CD4-positive, alpha-beta T cell treated with Interleukin-21 for 1 hour (primary cell): ENCODE measurements at places on chromosomes 13 and 19.

GRCh38 chr13:99681695-99682094 lies 180.4 kb downstream of the TM9SF2 start:
- no peak for DNase-seq

DNA sequence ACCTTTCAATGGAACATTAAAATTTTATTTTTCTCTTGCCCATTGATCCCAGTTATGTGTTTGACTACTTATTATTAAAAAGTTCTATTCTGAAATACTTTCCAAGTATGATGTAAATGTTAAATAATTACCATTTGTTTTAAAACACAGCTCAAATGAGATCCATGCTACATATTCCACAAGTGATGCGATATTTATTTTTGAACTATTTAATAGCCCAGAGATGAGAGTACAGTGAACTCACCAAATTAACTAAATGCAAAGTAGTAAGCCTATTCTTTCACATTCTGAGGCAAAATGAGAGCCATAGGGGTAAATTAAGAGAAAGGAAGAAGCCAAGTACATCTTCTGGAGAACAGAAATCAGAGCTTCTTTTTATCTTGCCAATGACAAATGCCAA lies 1.2 kb upstream of the DCLK1 start:
- DNase-seq = no peak

GRCh38 chr13:65609350-65609749 lies 1620.8 kb downstream of the PCDH9 start:
- DNase-seq = no peak

DNA sequence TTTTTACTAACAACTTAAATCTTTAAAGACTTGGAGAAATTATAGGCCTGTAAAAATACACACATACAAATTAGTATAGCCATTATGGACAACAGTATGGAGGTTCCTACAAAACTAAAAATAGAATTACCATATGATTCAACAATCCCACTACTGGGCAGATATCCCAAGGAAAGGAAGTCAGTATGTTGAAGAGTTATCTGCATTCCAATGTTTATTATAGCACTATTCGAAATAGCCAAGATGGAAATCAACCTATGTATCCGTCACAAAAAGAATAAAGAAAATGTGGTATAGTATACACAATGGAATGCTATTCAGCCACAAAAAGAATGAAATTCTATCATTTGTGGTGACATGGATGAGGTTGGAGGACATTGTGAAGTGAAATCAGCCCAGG lies 37.2 kb downstream of the SLITRK1 start:
- no peak for DNase-seq

- DNase-seq = no peak
Measured at GRCh38 chr13:64397701-64398100, 2832.4 kb downstream of the PCDH9 start.

GRCh38 chr13:33728271-33729037 lies 89.5 kb upstream of the RFC3 start:
- DNase-seq = no peak

DNA sequence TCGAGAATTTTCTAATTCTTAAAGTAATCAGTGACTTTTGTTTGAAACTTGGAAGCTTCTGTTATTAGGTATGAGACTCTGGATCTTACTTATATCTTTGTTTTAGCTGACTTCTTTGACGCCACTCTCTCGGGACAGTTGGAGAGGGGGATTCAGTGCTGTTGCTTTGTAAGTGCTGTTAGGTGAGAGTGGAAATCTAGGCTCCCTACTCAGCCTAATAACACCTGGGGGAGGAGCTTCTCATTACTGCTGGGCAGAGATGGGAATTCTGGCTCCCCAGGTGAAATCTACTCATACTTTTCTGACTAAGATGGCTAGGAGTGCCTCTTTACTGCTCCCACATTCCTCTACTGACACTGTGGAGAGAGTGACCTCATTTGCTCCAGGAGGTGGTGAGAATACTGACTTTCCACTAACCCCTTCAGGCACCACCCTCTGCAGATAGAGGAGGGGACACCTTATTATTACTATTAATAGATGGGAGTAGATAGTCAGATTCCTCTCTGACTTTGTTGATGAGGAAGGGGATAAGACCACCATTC lies 324.9 kb upstream of the SPRY2 start:
- no peak for DNase-seq

DNA sequence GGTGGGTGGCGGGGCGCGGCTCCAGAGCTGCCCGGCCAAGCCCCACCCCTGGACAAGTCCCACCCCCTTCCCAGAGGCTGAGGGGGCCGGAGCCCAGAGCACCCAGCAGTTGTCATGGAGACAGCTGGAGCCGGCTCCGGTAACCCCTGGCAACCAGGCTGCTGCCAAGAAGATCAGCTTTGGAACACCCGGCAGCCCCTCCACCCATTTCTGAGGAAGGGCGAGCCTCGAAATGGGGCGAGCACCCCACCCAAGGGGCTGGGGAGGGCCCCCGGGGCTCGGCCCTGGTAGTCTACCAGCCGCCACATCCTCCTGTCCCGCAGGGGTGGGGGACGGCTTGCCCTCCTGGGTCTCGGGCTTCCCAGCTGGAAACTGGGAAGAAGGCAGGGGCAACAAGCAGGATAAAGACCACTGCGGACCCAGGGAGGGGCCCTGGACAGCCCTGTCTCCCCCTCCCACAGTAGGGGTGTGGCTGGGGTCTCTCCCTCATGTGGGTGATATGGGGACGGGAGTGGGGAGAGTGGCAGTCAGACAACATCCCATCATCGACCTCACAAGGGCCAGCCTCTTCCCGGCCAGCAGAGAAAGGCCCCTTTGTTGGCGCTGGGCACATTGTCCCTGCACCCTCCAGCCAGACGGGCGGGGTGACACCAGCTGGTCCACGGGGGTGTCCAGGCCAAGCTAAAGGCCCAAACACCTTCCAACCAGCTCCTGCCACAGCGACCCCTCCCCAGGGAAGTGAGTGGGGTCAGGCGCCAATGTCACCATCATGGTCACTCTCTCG lies 1.5 kb downstream of the CERS1 start:
- DNase-seq = no peak

- DNase-seq = no peak
Measured at GRCh38 chr13:23630349-23631093, 60.3 kb downstream of the TNFRSF19 start.

DNA sequence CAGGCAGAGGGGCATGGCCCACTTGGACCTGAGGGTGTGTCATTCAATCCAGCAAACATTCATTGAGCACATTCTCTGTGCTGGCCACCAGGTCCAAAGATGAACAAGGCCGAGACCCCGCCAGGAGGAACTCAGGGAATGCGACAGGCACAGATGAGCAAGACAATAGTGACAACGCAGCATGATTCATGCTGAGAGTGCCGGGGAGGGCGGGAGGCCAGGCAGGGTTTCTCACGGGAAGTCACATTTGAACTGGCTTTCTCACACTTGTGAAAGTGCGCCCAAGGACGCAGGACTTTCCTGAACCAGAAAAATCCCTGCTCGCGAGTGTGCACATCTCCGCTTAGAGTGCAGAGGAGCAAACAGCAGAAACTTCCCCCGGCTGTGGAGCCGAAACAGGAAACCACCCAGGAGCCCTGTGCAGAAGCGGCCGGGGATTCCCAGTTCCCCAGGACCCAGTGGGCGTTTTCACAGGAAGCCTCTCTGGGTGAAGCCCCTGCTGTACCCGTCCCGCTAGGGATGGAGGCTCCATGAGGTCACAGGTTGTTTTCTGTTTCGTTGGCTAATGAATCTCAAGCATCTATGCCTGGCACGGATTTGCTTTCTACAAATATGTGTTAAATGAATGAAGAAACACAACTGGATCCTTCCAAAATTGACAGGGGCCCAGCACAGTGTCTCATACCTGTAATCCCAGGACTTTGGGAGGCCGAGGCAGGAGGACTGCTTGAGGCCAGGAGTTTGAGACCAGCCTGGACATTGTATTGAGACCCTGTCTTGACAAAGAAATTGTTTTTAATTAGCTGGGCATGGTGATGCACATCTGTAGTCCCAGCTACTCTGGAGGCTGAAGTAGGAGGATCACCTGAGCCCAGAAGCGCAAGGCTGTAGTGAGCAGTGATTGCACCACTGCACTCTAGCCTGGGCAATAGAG lies 68.4 kb upstream of the TM9SF2 start:
- DNase-seq = peak; percentile 93

DNA sequence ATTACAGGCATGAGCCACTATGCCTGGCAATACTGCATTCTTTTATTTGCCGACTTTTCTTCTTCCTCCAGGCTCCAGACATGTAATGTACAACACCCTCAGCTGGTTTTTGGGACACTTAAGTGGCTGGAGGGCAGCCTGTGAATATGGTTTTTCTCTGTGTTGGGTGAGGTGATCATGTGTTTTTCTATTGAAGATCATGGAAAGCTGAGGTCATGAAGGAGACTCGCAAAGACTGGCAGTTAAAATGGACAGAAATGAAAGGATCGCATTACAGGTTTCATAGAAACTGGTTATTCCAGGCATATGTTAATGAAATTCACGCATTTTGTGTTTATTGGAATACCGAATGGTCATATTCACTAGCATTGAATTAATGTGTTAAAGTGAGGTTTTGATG lies 85.2 kb upstream of the RNF113B start:
- DNase-seq = no peak

DNA sequence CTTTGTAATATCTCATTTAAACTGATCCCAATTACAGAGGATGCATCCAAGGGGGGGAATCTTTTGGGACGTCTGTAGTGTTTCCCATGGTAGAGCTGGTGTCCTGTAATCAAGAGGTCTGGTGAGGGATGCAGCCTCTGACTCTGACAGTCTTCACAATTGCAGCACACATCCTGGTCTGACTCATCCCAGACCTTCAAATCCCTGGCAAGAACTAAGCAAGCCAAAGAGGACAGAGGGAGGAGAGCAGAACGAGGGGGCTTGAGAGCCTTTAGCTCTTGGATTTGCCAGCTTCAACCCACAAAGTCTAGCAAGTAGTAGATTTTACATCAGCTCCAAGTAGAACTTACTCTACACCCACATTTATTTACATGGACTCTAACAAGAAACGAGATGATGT lies 17.3 kb upstream of the FCGBP start:
- DNase-seq = no peak

GRCh38 chr13:37652596-37652995 lies 54.0 kb upstream of the POSTN start:
- no peak for DNase-seq

- no peak for DNase-seq
Measured at GRCh38 chr19:7478173-7478842, 10.5 kb downstream of the PEX11G start.

- DNase-seq = peak; percentile 59
Measured at GRCh38 chr19:6532244-6532999, 1.6 kb downstream of the TNFSF9 start.

- no peak for DNase-seq
Measured at GRCh38 chr13:111270126-111270525, 50.3 kb upstream of the TEX29 start.

- DNase-seq = no peak
Measured at GRCh38 chr19:56687031-56687430, 15.5 kb upstream of the ZNF835 start.

GRCh38 chr19:13623716-13624710 lies 117.7 kb upstream of the CACNA1A start:
- DNase-seq = no peak

GRCh38 chr13:76823969-76824368 lies 62.2 kb downstream of the KCTD12 start:
- DNase-seq = no peak

GRCh38 chr13:21395953-21396352 lies 63.1 kb downstream of the ZDHHC20 start:
- DNase-seq = peak; percentile 14

DNA sequence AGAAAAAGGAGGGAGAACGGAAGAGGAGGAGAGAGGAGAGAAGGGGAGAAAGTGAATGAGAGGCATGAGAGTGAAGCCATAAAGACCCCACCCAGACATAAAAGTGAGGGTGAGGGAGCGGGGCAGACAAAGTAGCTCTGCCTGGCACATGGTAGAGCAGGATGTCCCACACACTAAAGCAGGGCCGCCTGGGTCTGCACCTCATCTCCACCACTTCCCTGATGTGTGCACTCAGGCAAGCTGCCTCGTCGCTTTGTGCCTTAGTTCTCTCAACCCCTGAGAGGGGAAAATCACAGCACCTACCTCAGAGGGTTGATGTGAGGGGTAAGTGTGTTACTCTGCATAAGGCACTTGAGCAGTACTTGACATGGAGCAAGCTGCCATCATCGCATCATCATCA lies 488.1 kb downstream of the COG6 start:
- DNase-seq = no peak

- DNase-seq = no peak
Measured at GRCh38 chr19:15120135-15121026, 13.2 kb downstream of the SYDE1 start.

- no peak for DNase-seq
Measured at GRCh38 chr19:8142513-8142900, 6.9 kb downstream of the FBN3 start.

GRCh38 chr19:47497821-47498520 lies 14.0 kb upstream of the KPTN start:
- no peak for DNase-seq

DNA sequence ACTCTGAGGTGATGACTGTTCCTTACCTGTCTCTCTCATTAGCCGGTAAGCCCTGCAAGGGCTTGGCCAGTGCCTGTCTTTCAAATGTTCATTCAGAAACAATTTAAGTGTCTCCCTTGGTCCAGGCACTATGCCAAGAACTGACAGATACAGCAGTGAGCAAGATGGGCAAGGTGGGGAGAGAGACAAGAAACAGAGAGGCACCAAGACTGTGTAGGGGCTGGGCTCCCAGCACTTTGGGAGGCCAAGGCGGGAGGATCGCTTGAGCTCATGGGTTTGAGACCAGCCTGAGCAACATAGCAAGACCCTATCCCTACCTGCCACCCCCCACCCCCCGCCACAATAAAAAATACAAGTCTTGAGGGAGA lies 1.3 kb upstream of the CCNE1 start:
- DNase-seq = no peak

- no peak for DNase-seq
Measured at GRCh38 chr13:79398127-79398526, 7.9 kb downstream of the RBM26 start.

- DNase-seq = no peak
Measured at GRCh38 chr13:28685892-28686291, 27.0 kb downstream of the POMP start.

- DNase-seq = peak; percentile 4
Measured at GRCh38 chr13:39765801-39766463, 110.5 kb downstream of the COG6 start.

GRCh38 chr13:21673789-21674489 lies 3.1 kb downstream of the FGF9 start:
- peak; percentile 45 for DNase-seq

DNA sequence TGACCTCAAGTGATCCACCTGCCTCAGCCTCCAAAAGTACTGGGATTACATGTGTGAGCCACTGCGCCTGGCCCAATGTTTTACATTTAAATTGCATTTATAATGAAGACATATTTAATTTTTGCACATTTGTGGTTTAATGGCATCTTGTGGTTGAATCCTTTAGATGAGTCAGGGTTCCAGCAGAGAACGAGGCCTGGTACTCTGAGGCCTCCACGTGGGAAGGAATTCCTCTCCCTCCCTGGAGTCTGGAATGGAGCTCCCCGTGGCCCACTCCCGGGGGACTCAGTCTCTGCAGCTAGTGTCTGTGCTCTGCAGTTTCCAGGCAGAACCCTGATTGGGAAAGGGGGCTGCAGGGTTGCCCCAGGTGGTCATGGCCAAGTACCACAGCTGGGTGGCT lies 24.2 kb downstream of the ZFR2 start:
- no peak for DNase-seq
